ENCODE measurements at places on chromosomes 7 and 10. TPM values are rescaled to one million over a fixed set of nuclear protein-coding genes. Genes with fewer than 3 reads are reported as not detected.

DNA sequence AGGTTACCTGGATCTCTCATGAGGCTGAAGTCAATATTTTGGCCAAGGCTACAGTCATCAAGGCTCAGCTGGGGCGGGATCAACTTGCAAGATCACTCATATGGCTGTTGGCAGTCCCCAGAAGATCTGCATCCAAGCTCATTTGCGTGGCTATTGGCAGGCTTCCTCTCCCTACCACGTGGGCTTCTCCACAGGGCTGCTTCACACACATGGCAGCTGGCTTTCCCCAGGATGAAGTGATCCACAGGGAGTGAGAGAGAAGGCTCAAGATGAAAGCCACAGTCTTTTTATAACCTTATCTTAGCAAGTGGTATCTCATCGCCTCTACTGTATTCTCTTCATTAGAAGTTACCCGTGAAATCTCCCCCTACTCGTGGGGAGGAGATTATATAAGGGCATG lies 167.4 kb downstream of the TMEM26 start:
- no peaks in the 10 kb centered on the region for H3K4me1 ChIP-seq
- H3K27me3 ChIP-seq = no peaks in the 10 kb centered on the region
- H3K4me3 ChIP-seq = no peak overlapping the region
- H3K27ac ChIP-seq = no peak overlapping the region
- no peaks in the 10 kb centered on the region for H3K36me3 ChIP-seq

DNA sequence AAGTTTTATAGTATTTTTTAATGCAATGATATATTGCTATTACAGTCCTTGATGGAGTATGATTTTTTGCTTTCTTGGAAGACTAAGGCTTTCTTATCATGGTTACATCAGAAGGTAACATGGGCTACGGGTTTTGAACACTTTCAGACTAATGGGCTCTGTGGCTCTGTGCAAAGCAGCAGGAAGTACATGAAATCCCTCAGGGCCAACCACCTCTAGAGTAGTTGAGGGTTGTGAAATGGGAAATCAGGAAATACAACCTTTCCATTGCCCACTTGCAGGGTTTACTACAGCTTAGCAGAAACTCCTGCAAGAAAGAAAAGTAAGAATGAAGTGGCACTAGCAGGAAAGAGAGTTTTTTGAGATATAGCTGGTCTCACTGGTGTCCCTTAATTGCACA lies 853.5 kb downstream of the KCNMA1 start:
- no peak overlapping the region for H3K27ac ChIP-seq
- H3K36me3 ChIP-seq = no peaks in the 10 kb centered on the region

- no peaks in the 10 kb centered on the region for H3K36me3 ChIP-seq
- H3K4me1 ChIP-seq = peaks cover 2% of the 10 kb centered on the region
- H3K4me3 ChIP-seq = no peak overlapping the region
- H3K27me3 ChIP-seq = peaks cover 16% of the 10 kb centered on the region
- peak; percentile 2 for DNase-seq
- H3K27ac ChIP-seq = no peak overlapping the region
Observed at GRCh38 chr10:46559231-46559671, 2.8 kb upstream of the GPRIN2 start.

DNA sequence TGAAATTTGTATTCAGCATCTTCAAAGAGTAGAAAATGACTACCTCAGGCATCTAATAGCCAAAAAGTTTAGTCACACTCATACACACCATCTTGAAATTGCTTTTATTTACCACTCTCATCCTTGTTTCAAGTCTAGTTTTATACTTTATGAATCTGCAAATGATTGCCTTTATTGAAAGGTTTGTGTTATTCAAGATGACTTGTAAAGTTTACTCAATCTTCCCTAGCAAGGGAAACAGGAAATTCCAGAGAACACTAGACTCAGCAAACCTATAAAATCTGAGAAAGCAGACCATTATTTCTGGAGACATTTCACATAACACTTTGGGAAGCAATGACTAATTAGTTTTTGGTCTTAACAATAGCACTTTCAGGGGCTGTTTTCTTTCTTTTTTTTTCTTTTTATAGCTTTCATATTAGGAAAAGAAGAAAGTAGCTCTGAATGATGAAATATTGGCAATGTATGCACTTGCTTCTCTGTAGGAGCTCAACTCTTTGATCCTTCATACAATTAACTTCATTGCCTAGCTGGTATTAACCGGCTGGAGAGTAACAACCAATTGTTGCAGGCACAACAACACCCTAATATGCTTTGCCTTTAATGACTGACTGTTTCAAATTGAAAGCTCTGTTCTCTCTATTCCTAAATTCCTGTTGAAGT lies 68.9 kb upstream of the HDAC9 start:
- peaks cover 5% of the 10 kb centered on the region for H3K4me1 ChIP-seq
- H3K4me3 ChIP-seq = no peak overlapping the region
- no peak overlapping the region for H3K27ac ChIP-seq
- H3K27me3 ChIP-seq = no peaks in the 10 kb centered on the region
- no peaks in the 10 kb centered on the region for H3K36me3 ChIP-seq

DNA sequence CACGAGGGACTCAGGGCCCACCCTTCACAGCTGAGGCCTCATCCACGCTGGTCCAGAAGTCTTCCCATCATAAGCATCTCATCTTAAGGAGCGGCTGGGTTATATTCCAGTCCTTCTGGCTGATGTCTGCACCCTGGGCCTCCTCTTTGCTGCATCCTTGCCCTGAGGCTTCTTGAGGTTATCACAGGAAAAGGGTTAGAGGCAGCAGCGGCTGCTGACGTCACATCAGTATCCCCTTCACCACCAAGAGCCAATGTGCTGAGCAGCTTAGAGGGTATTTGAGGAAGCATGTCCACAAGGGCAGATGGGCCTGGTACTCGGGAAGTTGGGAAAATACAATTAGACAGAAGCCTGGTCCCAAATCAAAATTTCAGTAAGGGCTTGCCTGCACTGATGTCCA lies 125.1 kb downstream of the PLXNA4 start:
- H3K27ac ChIP-seq = no peak overlapping the region
- H3K27me3 ChIP-seq = peaks cover 3% of the 10 kb centered on the region
- no peaks in the 10 kb centered on the region for H3K36me3 ChIP-seq

DNA sequence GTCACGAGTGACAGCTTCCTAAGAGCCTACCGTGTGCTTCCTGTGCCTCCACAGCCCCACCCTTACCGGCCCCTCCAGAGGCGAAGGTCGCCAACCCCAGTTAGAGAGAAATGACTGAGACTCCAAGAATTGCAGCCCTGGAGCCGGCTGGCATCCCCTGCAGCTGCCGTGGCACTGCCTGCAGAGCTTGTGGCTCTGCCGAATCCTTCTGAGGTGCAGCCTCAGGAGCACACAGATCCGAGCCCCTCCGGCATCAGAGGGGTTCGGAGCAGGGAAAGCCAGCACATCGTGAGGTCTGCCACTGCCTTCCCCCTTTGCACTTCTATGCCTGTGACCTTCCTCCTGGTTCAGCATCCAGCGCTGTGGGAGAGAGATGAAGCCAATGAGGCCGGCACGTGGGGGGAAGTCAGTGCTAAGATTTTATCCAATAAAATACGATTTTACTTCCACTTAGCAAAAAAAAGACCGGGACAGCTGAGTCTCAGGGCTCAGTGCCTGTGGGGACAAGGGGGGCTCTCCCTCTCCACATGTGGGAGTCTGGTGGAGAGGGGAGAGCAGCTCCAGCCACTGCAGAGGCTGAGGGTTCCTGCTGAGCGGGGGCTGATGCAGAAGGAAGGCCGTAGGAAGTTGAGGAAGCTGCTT lies 80.1 kb downstream of the TCERG1L start:
- no peaks in the 10 kb centered on the region for H3K27me3 ChIP-seq
- peaks cover 13% of the 10 kb centered on the region for H3K36me3 ChIP-seq
- H3K27ac ChIP-seq = no peak overlapping the region

DNA sequence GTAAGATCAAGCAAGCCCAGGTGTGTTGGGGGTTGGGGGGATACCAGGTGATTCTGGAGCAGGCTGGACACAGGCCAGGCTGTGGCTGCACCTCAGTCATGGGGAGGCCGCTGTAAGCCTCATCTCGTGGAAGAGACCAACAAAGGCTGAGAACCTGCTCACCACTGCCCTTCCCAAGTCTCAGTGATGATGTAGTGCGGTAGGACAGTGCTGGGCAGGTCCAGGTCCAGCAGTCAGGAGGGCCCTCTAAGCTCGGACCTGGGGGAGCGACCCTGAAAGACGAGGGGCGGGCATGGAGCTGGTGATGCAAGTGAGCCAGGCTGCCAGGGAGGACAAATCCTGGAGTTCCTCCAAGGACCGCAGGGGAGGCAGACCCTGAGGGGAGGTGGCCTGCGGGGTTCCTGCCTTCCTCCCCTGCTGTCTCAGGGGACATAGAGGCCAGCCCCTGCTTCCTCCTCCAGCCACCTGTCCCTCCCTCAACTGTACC lies 3.3 kb upstream of the PWWP2B start:
- no peak overlapping the region for H3K4me3 ChIP-seq
- peaks cover 7% of the 10 kb centered on the region for H3K4me1 ChIP-seq
- no peak for DNase-seq
- peaks cover 8% of the 10 kb centered on the region for H3K36me3 ChIP-seq
- H3K27ac ChIP-seq = no peak overlapping the region
- peaks cover 9% of the 10 kb centered on the region for H3K27me3 ChIP-seq

DNA sequence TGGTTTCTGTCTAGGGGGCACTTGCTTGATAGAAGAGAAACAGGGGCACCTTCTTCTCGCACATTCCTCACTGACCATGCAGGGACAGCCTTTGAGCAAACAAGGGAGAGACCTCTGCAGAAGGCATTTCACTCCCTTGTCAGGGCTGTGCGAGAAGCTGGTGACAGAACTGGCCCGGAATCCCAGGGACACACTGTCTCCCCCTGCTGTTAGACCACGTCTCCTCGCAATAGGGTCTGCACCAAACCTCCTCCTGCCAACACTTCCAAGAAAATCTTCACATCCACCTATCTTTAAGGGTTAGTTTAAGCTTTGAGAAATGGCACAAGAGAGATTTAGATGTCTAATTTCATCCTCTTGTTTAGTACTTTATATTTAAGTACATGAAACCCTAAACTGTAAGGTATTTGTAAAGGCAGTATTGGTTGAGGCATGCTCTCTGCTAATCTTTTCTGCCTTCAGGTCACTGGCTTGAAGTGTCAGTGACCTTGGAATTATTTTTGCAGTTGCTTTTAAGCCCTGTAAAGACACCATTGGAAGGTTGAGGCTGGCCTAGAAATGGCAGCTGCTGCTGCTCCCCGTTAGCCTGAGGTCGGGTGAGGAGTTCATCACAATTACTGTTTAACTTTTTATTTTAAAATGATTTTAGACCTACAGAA lies 37.0 kb downstream of the RBM20 start:
- H3K36me3 ChIP-seq = no peaks in the 10 kb centered on the region
- peaks cover 16% of the 10 kb centered on the region for H3K4me1 ChIP-seq
- H3K4me3 ChIP-seq = no peak overlapping the region
- DNase-seq = peak; percentile 66
- no peaks in the 10 kb centered on the region for H3K27me3 ChIP-seq

PILRA gene
- total RNA-seq = 4.2 TPM

DNA sequence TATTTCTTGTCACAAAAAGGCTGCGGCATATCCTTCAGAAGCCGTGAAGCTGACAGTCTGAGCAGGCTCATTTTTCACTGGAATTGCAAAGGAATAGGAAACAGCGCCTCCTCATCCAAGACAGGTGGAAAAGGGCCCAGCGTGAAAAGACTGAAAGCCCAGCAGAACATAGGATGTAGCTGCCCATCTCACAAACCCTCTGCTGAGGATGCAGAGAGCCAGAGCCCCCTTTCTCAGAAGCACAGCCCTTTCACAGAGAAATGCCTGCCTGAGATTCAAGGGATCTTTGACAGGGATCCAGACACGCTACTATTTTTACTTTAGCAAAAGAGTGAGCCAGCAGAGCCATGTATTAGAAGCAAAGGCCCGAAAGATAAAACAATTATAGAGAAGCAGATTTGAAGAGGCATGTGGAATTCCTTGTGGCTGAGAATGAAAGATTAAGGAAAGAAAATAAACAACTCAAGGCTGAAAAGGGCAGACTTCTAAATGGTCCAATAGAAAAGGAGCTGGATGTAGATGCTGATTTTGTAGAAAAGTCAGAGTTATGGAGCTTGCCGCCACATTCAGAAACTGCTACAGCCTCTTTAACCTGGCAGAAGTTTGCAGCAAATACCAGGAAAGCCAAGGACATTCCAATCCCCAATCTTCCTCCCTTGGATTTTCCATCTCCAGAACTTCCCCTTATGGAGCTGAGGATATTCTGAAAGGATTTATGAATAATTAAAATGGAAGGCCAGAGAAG lies 36.9 kb downstream of the GDI2 start:
- H3K36me3 ChIP-seq = peaks cover 29% of the 10 kb centered on the region
- H3K27ac ChIP-seq = no peak overlapping the region
- H3K4me1 ChIP-seq = no peaks in the 10 kb centered on the region
- no peak for DNase-seq
- peaks cover 2% of the 10 kb centered on the region for H3K27me3 ChIP-seq

DNA sequence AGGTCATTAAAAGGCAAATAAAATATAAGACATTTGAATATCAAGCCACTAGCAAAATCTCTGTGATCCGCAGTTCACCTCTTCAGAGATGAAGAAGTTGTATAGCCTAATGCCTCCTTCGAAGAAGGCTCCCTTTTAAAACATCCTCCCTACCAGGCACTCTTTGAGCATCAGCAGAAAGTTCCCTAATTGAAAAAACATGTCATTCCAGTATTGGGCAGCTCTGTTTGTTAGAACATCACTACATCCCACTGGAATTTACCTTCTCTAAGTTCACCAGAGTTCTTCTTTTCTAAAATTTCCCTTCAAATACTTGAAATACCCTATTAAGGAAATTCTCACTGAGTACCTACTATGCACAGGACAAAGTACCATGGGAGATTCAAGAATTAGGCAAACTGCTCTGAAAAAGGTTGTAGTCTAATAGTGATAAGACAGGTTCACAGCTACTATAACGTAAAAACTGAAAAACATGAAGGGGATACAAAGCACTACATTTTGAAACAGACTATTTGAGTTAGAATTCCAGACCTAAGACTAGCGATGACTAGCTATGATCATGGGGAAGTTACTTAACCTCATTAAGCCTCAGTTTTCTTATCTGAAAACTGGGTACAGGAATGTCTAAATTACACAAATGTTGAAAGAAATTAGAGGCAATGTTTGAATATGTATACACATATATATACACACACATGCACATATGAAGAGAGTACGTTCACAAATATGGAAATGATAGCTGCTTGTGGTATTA lies 128.7 kb downstream of the ELAPOR2 start:
- no peak overlapping the region for H3K27ac ChIP-seq
- H3K27me3 ChIP-seq = no peaks in the 10 kb centered on the region
- H3K36me3 ChIP-seq = peaks cover 26% of the 10 kb centered on the region
- peaks cover 10% of the 10 kb centered on the region for H3K4me1 ChIP-seq

DNA sequence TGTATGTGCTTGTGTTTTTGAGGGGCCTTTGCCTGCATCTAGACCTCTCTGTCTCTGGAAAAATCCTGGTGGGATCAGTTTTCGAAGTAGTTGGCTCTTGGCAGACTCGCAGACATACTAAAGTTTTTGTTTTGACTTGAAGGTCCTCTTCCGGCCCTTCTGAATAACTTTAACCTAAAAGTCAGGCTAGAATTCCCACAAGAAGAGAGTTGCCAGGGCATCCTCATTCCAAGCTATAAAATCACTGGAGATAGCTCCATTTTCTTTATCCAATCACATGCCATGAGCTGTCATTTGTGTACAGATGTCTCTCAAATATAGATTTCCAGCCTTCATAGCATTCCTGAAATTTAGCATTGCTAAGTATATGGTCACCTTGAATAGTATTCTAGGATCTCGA lies 967.8 kb downstream of the LRMDA start:
- H3K27ac ChIP-seq = no peak overlapping the region
- peaks cover 3% of the 10 kb centered on the region for H3K36me3 ChIP-seq
- no peaks in the 10 kb centered on the region for H3K4me1 ChIP-seq
- H3K27me3 ChIP-seq = peaks cover 6% of the 10 kb centered on the region

NOS3 gene
- 102 TPM for total RNA-seq

All from endothelial cell (in vitro differentiated cells).